ENCODE measurements at places on chromosomes 2 and 18.

- DNase-seq, result no peak
Observed at GRCh38 chr18:11177382-11177781, 28.0 kb upstream of the PIEZO2 start.

DNA sequence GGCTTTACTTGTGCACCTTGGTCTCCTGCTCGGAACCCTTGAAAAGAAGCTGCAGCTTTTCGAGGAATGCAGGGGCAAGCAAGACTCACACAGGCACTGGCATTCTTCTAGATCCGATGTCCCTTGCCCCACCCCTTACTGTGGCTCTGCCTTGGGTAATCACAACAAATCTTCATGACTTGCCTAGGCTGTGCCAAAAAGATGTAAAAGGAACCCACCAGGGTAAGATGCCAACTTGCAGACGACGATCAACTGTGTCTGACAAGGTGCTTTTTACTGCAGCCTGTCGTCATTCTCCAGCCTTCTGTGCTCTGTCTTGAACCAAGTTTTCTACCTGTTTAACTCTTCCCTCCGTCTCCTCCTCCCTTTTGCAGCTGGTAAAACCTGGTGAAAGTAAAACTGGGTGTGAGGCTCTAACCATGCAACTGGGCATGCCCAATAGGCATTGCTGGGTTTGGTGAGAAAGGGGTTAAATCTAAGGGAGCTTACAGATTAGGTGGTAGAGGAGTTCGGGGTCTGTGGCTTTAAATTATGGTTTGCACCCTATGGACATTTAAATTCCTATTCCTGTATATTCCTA is 909 bp upstream of the NRXN1 start:
- no peak for DNase-seq

- DNase-seq, result no peak
Observed at GRCh38 chr18:25946540-25946939, 143.9 kb downstream of the SS18 start.

- peak; percentile 89 for DNase-seq
Observed at GRCh38 chr18:69935319-69936190, 12.1 kb downstream of the CD226 start.

DNA sequence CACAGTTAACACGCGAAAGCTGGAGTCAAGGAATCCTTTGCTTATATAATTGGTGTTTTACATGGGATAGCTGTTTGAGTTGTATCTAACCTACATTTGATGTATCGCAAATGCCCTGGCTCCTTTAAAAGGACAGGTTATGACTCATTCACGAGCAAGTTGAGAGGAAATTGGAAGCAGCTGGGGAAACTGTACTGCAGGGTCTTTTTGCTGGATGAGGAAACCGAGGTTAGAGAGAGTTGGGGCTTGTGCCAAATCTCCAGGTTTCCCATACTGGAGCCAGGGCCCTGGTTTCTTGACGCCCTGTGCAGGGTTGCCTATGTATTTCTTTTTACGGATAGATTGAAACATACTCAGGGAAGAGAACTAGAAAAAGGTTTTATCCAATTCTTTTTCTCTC is 60.0 kb upstream of the SPTBN1 start:
- no peak for DNase-seq

DNA sequence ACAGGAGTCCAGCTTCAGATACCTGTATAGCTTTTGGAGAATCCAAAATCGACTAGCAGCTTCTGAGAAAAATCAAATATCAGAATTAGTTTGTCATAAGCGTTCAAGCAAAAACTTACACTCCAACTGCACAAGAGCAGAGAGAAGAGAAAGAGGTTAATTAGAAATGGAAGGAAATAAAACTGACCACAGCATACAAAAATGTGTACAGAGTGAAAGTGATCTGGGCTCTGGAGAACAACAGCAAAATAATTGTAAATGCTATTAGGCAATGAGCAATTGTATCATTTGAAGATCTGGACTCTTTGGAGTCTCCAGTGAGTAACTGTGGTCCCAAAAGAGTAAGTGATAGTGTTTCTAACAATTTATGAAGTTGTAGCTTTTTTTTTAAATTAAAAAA is 867.3 kb downstream of the TRIB2 start:
- DNase-seq, result no peak

Measured in GM12878 (cell line).